ENCODE measurements at places on chromosomes 16 and 17. TPM values are rescaled to one million over a fixed set of nuclear protein-coding genes. Genes with fewer than 3 reads are reported as not detected.
A peak's percentile ranks its signal among the peaks of the same experiment; 100 is the strongest.

GRCh38 chr17:48055531-48056245 lies 7.5 kb downstream of the NFE2L1 start:
- DNase-seq: no peak

DNA sequence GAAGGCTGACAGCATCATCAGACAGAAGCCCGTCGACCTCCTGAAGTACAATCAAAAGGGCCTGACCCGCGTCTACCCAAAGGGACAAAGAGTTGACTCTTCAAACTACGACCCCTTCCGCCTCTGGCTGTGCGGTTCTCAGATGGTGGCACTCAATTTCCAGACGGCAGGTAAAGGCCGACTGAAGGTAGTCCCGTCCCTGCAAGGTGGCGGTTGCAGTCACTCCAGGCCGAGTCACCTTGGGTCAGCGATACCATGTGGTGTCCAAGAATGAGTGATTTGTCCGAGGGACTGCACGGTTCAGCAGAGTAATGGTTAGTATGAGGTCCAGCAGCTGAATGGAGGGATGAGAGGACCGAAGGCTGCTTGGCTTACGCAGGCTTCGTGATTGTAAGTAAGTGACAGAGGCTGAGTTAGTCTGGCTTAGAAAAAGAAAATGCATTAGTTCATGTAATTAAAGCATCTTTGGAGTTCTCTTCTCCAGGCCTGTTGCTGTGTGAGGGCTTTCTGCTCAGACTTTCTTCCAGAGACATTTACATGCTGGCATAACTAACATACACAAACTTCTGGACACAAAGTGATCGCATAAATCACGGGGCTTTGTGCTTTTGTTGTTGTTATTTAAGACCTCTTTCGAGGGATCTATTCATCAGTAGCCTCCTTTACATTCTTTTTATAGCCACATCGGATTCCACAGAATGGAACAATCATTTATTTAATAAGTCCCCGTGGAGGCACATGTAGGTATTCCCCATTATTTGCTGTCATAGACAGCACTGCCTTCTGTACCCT lies 74.9 kb downstream of the SDR42E1 start:
- no peak for DNase-seq

Gene KRT17
- 10.4 TPM for polyA plus RNA-seq

DNA sequence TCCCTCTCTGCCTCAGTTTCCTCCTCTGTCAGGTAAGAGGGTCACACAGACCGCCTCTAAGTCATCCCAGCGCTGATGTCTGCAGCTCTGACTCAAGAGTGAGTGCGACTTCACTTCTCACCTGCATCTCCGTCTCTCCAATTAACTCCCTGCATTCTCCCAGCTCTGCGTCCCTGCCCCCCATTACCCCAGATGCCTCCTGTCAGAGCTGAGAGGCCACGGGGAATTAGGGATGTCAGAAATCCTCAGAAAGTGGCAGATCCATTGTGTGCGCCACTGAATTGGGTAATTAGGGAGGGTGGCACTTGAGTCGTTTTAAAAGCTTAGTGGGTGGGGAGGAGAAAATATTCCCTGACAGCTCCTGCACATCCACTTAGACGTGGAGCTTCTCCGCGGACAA lies 885.4 kb upstream of the EEF2KMT start:
- DNase-seq: no peak

Gene AXIN2
- 65.6 TPM for polyA plus RNA-seq

- DNase-seq: no peak
These were observed 98.5 kb downstream of the BRIP1 start for GRCh38 chr17:61764846-61765245.

- DNase-seq: no peak
These were observed 43.0 kb upstream of the MYOCD start for GRCh38 chr17:12622726-12623125.

- no peak for DNase-seq
These were observed 102.8 kb downstream of the CMIP start for GRCh38 chr16:81547194-81547938.

DNA sequence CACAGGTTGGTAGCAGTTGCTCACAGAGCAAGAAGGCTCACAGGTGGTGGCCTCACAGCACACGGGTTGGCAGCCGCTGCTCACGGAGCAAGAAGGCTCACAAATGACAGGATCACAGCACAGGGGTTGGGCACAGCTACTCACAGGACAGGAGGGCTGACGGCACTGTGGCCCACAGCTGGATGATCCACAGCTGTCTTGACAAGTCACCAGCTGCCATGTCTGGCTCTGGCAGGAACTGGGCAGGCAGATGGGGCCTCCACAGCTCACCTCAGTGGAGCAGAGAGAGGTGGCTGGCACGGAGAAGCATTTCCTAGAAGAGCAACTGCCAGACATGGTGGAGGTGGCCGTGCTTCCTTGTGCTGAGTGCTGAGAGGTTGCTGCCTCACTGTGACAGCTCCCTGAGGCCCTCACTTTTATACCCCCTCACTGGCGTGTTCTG lies at the start of gene KRTAP16-1:
Gene KRTAP16-1, minus strand, starts transcription at position 392 of the 442 bp plus-strand sequence. Its CDS starts 56 bp downstream, at position 336.
- no peak for DNase-seq

DNA sequence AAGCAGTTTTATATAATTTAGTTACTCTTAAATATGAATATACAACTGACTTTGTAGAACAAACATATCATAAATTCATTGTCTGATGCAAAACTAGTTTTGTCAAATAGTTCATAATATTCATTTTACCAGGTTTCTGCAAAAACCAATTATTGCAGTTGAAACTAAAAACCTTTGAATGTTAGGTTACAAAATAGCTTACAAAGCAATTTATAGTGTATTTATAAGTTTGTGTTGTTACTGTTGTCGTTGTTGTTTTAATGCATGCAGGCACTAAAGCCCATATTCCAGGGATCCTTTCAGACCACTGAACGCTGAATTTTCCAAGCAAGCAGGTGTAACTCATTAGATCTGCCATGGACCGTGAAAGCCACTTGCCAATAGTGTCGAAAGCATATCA lies 427.6 kb downstream of the ZFHX3 start:
- no peak for DNase-seq

GRCh38 chr16:87490096-87490798 lies 2.6 kb downstream of the ZCCHC14 start:
- no peak for DNase-seq

DNA sequence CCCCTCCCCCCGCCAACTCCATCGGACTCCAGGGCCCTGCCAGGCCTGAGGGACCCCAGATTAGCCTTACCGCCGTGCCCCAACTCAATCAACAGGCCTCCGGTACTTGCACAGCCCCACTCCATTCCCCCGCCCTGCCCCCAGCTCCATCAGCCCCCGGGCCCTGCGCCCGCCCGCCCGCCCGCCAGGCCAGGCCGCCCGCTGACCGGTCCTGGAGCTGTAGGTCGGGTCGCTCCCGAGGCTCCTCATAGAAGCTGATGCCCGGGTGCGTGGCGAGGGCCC lies 308 bp downstream of the GTF3C1 start:
- peak; percentile 8 for DNase-seq

Gene KRTAP16-1
- not detected for polyA plus RNA-seq

Gene HSD11B2
- 66.9 TPM for polyA plus RNA-seq

DNA sequence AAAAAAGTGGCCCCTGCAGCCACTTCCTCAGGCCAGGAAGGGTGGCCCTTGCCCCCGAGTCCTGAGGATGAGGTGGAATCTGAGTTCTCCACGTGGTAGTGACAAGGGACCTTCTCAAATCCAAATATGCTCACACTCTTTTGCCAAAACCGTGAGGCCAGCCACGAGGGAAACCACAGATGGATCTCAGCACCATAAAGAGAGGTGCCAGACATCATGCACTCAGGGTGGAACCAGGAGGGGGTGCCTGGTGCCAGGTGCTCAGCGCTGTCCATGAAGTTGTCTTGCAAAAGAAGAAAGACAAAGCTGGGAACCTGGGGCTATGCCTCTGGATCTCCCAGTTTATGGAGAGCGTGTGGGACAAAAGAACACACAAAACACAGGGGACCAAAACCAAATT lies 45.2 kb upstream of the MED9 start:
- no peak for DNase-seq

GRCh38 chr17:13594762-13595598 lies 6.7 kb downstream of the HS3ST3A1 start:
- DNase-seq: no peak

GRCh38 chr17:30234296-30234695 lies 1.2 kb downstream of the SLC6A4 start:
- DNase-seq: no peak

Data from right lung (tissue), 10 donors.